T-helper 2 cell (primary cell): ENCODE measurements at places on chromosomes 2 and 18.

GRCh38 chr2:88024509-88024908, 8.2 kb upstream of the RNU2-63P start:
- no peak for DNase-seq

GRCh38 chr2:100722125-100722524, 97.8 kb upstream of the NPAS2 start:
- no peak for DNase-seq

GRCh38 chr2:9174771-9175437, 31.7 kb upstream of the ASAP2 start:
- no peak for DNase-seq

DNA sequence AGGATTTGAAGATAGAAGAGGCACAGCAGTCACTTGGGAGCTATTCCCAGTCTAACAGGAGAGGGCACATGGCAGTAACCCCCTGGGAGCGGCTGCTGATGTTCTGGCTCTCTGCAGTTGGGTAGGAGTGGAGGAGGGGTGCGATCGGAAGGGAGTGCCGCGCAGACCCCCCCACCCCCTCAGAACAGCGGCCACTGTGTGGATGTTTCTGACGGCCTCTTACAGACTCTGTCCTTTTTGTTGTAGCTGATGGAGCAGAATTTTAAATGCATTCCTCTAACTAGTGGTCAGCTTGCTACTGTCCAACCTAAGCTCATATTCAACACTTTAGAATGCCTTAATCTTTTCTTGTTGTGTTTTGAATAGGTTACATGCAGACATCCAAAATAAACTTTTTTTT, 127.9 kb downstream of the AGAP1 start:
- DNase-seq, result no peak

DNA sequence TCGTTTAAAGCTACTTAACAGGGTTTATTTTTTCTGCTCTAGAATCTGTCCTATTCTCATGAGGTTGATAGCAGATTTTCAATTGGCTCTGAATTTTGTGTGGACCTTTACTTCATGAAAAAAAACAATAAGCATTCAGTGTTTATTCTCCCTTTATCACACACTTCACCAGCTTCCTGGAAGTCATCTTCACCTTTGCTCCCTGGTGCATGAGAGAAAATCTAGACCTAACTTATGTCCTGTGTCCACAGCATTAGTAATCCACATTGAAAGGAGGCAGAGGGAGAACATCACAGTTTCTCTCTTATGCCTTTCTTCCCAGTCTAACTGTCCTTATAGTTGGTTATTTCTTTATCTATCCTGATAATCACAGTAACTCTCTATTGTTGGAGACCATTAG, 316.1 kb downstream of the PTH2R start:
- no peak for DNase-seq
